ENCODE measurements at places on chromosomes 6 and 20.

DNA sequence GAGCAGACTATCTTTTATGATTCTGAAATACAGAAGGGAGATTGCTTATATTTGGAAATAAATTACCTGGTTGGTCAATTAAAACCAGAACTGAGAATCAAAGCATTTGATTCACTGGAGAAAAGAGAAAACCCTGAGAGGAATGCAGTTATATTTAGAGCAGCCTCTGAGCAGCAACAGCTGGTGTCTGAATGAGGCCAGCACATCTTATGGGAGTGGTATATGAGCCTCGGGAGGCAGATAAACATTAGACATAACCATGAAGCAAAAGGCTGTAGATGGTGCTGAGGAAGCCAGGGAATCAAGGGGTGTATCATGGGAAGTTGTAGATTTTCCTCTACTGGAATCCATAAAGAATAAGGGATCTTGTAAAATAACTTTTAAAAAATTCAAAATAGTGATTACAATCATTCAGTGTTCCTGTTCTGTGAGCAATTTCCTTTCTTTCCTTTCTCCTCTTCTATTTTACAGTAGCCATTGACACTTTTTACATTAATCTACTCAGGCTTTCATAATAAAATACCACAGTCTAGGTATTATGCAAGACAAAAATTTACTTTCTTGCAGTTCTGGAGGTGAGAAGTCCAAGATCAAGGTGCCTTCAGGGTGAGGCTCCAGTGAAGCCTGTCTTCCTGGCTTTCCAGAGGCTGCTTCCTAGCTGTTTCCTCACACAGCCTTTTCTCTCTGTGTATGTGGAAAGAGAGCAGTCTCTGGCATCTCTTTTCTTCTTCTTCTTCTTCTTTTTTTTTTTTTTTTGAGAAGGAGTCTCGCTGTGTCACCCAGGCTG is 32.8 kb upstream of the ENPP5 start:
- DNase-seq = no peak

GRCh38 chr6:135910790-135911618 is 59.5 kb downstream of the PDE7B start:
- no peak for DNase-seq

DNA sequence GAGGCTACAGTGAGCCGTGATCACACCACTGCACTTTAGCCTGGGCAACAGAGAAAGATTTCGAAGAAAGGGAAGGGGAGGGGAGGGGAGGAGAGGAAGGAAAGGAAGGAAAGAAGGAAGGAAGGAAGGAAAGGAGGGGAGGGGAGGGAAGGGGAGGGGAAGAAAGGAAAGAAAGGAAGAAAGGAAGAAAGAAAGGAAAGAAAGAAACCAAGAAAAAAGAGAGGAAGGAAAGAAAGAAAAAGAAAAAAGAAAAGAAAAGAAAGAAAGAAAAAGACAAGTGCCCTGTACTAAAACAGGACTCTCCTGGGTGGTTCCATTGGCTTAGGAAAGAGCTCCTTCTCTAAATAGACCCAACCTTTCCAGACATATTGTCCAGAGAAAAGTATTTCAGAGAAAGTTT is 136.6 kb downstream of the PXDC1 start:
- DNase-seq = no peak

DNA sequence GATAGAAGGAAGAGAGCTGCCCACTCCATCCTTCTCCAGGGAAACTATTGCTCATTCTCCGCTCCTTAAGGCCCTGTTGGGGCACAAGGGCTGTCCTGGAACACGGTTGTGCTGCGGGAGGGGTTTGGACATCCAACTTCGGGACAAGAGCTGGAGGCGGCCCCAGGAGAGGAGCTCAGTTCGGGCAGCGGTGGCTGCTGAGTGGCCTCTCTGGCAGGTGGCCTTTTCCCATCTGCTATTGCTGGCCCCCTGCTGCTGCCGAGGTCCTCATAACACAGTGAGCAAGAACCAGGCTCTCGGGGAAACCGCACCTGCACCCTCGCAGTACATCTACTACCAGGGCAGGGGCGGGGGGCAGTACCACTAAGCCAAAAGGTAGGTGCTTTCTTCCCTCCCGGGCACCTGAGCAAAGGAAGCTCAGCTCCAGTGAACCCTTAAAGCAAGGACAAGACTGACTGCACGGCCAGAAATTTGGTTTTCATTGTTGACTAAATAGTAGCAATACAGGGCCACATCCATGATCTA is 63.7 kb downstream of the PSMG4 start:
- DNase-seq = no peak

DNA sequence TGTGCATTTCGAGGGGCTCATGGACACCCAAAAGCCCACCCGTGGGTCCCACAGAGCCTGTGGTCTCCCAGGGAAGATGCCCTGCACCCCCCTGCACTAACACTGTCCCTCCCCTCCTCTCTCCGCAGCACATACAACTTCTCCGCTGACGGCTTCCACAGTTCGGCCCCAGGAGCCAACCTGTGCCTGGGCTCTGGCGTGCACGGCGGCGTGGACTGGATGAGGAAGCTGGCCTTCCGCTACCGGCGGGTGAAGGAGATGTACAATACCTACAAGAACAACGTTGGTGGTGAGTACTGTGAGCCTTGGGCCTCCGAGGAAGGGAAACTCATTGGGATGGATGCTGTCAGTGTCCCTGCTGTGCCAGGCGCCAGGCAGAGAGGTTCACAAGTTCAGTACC is 183.9 kb downstream of the ZMYND8 start:
- DNase-seq = no peak

- DNase-seq = no peak
Observed at GRCh38 chr6:25484900-25485299, 167.1 kb upstream of the SCGN start.
